ENCODE measurements at places on chromosomes 13 and 19.

- DNase-seq, result no peak
Observed at GRCh38 chr13:113962975-113963374, 10.9 kb downstream of the C13orf46 start.

DNA sequence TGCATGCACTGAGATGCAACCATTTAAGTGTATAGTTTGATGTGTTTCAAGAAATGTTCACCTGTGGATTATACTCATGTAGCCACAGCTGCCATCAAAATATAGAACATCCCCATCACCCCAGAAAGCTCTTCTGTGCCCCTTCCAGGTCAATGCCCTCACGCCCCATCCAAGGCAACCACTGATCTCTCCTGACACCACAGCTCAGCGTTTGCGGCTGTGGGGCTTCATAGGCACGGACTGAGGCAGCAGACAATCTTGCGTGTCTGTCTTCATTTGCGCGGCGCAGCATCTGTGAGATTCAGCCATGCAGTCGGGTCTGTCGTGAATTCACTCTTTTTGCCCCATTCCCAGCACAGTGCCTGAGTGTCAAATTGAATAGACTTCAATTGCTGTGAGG is 153.8 kb upstream of the UQCRFS1 start:
- DNase-seq, result no peak

GRCh38 chr13:97211300-97211699 is 10.8 kb upstream of the MBNL2 start:
- DNase-seq, result no peak

- no peak for DNase-seq
Observed at GRCh38 chr19:3284759-3285646, 60.5 kb downstream of the CELF5 start.

DNA sequence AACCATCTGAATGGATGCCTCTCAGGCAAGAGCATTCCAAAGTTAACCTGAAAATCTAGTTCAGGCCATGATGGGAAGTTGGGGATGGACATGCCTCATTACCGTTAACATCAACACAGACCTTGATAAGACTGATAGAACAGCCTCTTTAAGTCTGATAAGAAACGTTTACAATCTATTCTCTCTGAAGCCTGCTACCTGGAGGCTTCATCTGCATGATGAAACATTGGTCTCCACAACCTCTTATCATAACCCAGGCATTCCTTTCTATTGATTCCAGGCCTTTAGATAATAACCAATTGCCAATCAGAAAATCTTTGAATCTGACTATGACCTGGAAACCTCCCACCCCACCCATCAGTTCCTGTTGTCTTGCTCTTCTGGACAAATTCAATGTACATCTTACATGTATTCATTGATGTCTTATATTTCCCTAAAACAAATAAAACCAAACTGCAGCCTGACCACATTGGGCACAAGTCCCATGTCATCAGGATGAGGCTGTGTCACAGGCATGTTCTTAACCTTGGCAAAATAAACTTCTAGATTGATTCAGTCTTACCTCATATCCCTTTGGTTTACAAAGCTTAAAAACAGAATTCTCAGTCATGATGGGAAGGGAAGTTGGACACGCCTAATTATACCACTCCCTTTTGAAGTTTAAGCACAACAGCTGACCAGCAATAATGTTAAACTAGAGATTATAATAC is 843.8 kb upstream of the SPRY2 start:
- no peak for DNase-seq

DNA sequence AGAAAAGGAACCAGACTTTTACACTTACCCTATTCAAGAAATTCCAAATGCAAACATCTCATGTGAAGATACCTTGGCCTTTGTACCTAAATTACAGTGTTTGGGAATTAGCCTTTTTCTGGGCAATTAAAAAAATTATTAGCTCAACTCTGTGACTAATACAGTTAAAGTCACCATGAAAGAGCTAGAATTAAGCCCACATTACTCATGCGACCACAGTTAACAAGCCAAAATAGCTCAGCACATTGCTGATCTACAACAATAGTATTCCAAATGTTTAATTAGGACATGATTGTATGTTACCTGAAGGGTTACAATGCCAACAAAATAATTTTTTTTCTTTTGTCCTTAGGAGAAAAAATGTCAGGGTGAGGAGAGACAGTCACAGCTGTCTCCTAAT is 263.6 kb upstream of the GPC6 start:
- DNase-seq, result no peak

DNA sequence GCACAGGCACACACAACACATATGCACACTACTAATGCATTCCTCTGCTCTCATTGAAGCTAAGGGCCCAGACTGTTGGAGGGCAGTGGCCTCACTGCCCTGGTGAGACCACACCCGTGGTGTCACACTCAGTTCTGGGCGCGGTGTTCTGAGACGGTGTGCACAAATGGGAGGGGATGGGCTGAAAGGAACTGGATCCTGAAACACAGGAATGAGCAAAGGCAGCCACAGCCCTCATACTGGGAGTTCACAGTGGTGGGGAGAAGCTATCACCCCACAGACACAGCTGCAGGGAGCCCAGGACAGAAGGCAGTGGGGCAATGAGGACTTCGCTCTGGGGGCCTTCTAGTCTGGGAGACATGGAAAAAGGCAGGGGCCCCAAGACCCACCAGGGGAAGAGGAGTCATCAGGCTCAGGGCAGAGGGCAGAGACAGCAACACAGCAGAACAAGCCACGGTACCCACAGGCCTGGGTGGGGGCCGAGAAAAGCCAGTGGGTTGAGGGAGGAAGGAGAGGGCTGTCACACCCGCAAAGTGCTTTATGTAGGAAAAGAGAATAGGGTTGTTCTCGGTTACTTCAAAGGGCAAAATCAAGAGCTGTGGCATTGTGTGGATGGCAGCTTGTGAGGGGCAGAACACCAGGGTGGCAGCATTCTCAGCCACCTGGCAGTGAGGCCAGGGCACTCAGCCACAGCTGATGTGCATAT is 75.4 kb upstream of the GPR183 start:
- no peak for DNase-seq

GRCh38 chr13:70960841-70961443 is 852.7 kb upstream of the KLHL1 start:
- peak; percentile 11 for DNase-seq

DNA sequence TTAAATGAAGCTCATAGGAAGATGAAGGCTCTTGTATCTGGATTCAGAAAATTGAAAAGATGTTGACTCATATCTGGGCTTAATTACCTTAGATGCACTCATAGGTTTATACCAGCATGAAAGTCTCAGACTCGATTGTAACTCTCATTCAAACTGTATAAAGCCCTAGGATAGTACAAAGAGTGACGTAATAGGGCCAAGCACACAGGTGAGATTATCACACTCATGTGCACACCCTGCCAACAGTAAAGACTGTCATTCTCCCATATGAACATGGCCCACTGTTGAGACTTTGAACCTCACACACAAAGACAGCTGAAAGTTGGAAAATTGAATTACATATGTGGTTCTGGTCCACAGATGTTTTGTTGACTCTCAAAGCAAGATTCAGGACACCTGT is 18.0 kb upstream of the ZNF723 start:
- no peak for DNase-seq

DNA sequence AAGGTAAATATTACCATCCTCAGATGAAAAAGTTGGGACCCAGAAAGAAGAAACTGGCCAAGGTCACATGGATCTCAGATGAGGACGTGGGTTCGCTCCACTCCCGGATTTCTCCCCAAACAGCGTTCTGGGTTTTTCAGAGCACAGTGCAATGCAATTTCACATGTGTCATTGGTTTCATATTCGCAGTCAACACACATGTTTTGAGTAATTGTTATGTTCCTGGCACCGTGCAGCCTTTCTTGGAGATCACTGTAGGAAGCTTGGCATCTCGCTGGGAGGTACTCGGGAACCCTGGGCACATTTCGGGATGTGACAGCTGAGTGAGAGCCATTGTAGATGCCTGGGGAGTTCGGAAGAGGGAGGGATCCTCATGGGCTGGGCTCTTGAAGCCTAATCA is 26.2 kb upstream of the CEBPG start:
- no peak for DNase-seq

- no peak for DNase-seq
Observed at GRCh38 chr19:55619286-55619685, 5.1 kb downstream of the ZNF784 start.

DNA sequence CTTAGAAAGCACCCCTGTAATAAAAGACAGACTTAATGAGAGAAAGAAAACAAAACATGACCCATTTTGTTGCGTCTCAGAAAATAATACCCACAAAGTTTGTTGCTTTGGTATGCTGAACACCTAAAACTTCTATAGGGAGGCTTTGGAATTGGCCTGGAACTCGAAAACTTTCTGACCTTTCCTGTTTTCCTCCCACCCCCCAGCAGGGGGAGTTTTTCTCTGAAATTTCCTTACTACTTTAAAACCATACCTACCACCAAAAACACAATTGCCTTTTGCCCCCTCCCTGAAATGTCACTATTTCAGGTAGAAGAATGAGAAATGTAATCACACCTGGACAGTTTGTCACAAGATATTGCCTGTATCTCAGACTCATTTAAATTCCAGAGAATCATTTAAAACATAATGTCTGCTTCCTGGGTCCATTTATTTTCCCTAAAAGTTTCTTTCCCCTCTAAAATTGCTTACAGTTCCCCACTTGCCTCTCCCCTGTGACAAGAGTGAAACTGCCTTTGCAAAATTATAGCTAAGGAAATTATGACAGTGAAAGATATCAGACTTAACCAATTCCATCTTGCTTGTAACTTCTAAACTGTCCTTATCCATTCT is 2700.2 kb downstream of the PCDH9 start:
- DNase-seq, result no peak

- DNase-seq, result no peak
Observed at GRCh38 chr13:72004784-72005374, 137.9 kb upstream of the DACH1 start.

- DNase-seq, result no peak
Observed at GRCh38 chr19:58229255-58229639, 533 bp downstream of the ZNF544 start.

DNA sequence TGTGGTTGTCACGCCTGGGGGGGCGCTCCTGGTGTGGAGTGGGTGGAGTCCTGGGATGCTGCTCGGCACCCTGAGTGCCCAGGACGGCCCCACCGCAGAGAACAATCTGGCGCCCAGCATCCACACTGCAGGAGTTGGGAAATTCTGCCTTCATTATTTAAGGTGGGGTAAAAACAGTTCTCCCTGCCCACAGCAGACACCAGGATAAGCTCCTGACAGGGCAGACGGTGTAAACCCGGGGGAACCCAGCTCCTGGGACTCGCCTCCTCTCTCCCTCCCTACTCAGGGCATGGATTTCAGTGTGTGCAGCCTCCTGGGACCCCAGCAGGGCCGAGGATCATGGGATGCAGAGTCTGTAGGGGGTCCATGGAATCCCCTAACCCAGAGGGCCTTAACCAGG is 7.7 kb upstream of the WDR18 start:
- DNase-seq, result no peak

- no peak for DNase-seq
Observed at GRCh38 chr13:110366733-110367132, 59.6 kb downstream of the COL4A2 start.

DNA sequence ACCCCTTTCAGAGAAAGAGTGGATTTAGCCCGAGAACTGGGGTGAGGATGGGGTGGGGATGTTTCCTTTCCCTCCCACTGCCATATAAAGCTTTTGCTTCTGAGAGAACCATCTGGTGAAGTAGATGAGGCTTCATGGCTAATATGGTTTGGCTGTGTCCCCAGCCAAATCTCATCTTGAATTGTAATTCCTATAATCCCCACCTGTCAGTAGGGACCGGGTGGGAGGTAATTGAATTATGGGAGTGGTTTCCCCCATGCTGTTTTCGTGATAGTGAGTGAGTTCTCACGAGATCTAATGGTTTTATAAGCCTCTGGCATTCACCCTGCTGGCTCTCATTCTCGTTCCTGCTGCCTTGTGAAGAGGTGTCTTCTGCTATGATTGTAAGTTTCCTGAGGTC is 270.9 kb downstream of the LMO7 start:
- DNase-seq, result no peak

- no peak for DNase-seq
Observed at GRCh38 chr19:29618871-29619270, 12.8 kb downstream of the POP4 start.

GRCh38 chr13:37460166-37460565 is 138.4 kb downstream of the POSTN start:
- DNase-seq, result no peak

- DNase-seq, result no peak
Observed at GRCh38 chr19:49136771-49137171, 17.4 kb downstream of the PPFIA3 start.

DNA sequence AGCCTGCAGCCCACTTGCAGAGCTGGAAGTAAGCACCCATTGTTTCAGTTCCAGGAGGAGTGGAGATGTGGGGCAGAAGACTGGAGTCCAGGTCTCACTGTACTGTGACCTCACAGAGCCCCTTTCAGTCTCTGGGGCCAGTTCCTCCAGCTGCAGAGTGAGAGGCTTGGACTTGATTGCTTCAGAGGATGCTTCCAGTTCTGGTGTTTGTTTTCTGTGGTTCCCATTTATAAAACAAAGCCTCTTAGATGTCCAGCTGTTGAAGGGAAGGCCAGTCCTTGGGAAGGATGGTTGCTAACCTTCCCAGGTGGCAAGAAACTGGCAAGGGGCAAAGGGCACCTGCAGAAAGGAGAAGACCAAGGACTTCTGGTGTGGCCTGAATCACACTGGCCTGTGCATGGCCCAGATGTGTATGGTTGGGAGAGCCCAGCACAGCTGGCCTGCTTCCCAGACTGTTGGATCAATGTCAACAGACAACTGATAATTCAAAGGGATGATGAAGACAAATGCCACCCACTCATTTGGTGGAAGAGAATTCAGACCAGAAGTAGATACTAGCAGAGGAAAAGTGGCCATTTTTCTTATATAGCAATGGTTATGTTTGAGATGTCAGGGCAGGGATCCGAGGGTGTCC is 218.5 kb downstream of the ZNF536 start:
- no peak for DNase-seq

GRCh38 chr13:68066879-68067513 is 836.9 kb upstream of the PCDH9 start:
- no peak for DNase-seq

DNA sequence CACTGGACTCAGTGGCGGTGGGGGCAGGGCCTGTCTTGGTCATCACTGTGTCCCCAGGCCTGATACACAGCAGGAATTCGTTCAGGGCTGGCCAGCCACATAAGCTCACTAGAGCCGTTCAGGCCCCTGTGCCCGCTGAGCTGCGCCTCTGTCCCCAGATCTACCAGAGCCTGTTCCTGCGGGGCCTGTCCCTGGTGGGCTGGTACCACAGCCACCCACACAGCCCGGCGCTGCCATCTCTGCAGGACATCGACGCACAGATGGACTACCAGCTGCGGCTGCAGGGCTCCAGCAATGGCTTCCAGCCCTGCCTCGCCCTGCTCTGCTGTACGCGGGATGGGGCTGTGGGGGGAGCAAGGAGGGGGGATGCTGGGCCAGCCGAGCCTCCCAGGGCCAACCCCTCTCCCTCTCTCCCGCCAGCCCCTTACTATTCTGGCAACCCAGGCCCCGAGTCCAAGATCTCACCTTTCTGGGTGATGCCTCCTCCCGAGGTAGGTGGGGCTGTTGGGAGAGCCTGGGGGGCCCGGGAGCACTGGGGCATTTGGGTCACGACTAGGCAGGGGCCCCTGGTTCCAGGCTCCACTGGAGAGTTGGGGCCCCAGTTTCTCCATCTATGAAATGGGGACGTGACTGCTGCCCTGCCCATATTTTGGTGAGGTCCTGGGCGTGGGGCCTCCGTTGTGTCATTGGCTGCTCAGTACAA is 13.9 kb downstream of the MPND start:
- no peak for DNase-seq
